ENCODE measurements at places on chromosomes 6 and 20.

GRCh38 chr6:99178168-99178567 lies 171.3 kb downstream of the FAXC start:
- DNase-seq, result no peak

GRCh38 chr20:53934421-53935343 lies 135.7 kb downstream of the BCAS1 start:
- DNase-seq, result peak; percentile 33

GRCh38 chr6:69331886-69332285 lies 464.9 kb downstream of the LMBRD1 start:
- DNase-seq, result no peak

- no peak for DNase-seq
Observed at GRCh38 chr6:40936818-40937251, 102.2 kb downstream of the UNC5CL start.

DNA sequence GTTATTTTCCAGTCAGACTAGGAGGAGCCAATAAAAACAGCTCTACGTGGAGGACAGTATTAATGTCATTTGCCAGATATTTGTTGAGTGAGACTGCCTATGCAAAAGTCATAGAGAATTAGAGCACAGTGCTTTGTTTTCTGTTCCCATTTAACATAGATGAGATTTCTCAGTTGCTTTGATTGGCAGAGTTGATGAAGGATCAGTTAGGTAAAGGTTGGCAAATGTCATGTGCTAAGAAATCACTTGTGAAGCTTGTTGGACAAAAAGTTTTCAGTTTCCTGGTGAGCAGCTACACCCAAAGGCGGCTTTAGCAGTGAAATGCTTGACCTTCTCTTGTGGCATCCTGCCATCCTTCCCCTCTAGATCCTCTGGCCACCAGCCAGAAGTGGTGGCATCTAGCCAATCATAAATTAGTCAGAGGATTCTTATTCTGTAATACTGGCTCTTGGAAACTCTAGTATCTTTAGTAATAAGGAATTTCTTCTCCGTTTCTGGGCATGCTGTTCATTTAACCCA lies 37.0 kb downstream of the BCKDHB start:
- DNase-seq, result no peak

DNA sequence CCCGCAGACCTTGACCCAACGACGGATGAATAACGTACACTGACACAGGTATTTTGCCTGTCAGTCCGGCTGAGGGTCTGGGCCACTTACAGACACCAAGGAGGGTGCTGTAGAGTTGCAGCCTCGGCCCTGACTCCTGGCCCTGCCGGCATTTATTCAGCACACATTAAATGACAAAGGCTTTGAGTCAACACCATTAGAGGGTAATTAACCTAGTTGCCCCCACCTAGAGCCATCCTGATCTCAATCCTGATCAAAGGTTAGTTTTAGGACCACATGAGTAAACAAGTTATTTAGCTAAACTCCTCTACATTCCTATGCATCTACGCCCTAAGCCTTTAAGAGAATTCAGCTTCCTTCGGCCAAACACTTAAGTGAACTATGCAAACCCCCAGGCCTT lies 11.9 kb upstream of the PM20D2 start:
- no peak for DNase-seq

GRCh38 chr6:90669846-90670245 lies 83.0 kb upstream of the MAP3K7 start:
- no peak for DNase-seq

DNA sequence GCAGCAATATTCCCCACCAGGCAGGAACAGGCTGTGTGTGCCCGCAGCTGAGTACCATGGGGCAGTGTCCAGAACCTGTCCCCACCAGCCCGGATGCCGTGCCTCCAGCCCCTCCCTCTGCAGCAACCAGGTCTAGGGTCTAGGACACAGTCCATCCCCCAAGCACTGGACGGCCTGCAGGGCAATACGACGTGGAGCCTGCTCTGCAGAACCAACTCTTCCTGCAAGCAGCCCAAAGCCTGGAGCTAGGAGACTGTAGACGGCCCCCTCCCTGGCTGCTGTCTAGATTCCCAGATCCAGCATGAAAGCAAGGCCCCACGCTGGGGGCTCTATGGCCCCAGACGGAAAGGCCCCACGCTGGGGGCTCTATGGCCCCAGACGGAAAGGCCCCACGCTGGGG lies 128.2 kb upstream of the AFDN start:
- DNase-seq, result no peak

- no peak for DNase-seq
Observed at GRCh38 chr6:14547284-14547998, 429.9 kb downstream of the CD83 start.

GRCh38 chr6:104472021-104472901 lies 387.5 kb downstream of the HACE1 start:
- no peak for DNase-seq

- DNase-seq, result no peak
Observed at GRCh38 chr6:132214716-132215115, 186.6 kb downstream of the MOXD1 start.

- no peak for DNase-seq
Observed at GRCh38 chr6:148611213-148611612, 135.6 kb upstream of the UST start.

DNA sequence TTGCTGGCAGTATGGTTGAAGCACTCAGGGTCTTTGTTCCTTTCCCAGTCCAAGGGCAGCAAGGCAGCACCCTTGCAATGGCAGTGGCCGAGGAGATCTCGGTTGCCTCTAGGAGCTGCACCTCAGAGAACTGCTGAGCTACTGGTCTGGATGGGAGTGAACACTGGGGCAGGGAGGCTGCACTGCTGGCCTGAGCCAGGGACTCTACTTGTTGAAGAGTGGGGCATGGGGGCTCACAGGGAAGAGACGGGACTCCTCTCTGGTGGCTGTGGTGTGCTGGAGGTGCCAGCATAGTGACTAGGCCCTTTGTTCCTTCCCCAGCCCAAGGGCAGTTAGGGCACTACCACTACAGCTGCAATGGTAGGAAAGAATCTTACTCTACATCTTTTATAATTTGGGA lies 203.0 kb downstream of the ZDHHC14 start:
- no peak for DNase-seq

DNA sequence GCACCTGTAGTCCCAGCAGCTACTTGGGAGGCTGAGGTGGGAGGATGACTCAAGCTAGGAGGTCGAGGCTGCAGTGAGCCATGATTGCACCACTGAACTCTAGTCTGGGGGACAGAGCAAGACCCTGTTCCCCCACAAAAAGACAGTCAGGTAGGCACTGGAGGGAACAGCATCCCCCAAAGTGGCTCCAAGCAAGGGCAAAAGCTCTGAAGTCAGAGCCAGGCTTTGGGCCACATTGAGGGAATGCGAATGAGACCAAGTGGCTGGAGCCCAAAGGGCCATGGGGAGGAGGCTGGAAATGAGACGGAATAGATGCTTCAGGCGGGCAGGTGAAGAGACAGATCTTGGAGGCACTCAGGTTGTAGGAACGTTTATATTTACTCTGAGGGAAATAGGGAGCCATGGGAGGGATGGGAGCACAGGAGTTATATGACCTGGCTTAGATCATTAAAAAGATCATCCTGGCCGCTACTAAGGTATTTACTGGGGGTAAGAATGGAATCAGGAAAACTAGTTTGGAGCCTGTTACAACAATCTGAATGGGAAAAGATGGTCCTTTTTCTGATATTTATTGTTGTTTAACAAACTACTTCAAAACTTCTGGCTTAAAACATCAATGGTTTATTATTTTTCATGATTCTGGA lies 229.6 kb upstream of the ZNF217 start:
- DNase-seq, result no peak

- DNase-seq, result no peak
Observed at GRCh38 chr20:41894255-41894963, 276.2 kb upstream of the CHD6 start.

- DNase-seq, result peak; percentile 49
Observed at GRCh38 chr20:62618611-62619529, 23.4 kb upstream of the SLCO4A1 start.

GRCh38 chr20:54692168-54692887 lies 216.9 kb downstream of the DOK5 start:
- DNase-seq, result no peak

DNA sequence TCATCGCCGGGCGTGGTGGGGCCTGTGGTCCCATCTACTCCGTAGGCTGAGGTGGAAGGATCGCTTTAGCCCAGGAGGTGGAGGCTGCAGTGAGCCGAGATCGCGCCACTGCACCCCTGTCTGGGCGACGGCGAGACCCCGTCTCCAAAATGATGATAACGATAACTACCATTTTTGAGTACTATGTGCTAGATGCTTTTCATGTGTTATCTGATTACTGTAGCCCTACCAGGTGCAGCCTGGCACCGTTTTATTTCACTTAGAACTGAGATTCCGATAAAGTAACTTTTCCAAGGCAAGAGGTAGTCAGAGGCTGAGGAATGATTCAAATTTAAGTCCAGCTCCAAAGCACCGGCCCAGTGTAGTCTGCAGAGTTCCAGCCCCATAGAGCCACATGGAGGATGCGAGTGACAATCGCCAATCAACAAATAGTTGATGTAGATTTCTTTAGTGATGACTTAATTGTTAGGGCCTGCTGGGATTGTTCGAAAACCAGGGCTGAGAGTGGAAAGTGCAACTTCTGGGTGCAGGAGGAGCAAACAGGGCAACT lies 727 bp downstream of the ERMARD start:
- DNase-seq, result no peak

GRCh38 chr20:46402331-46402811 lies 4.0 kb downstream of the ELMO2 start:
- no peak for DNase-seq

DNA sequence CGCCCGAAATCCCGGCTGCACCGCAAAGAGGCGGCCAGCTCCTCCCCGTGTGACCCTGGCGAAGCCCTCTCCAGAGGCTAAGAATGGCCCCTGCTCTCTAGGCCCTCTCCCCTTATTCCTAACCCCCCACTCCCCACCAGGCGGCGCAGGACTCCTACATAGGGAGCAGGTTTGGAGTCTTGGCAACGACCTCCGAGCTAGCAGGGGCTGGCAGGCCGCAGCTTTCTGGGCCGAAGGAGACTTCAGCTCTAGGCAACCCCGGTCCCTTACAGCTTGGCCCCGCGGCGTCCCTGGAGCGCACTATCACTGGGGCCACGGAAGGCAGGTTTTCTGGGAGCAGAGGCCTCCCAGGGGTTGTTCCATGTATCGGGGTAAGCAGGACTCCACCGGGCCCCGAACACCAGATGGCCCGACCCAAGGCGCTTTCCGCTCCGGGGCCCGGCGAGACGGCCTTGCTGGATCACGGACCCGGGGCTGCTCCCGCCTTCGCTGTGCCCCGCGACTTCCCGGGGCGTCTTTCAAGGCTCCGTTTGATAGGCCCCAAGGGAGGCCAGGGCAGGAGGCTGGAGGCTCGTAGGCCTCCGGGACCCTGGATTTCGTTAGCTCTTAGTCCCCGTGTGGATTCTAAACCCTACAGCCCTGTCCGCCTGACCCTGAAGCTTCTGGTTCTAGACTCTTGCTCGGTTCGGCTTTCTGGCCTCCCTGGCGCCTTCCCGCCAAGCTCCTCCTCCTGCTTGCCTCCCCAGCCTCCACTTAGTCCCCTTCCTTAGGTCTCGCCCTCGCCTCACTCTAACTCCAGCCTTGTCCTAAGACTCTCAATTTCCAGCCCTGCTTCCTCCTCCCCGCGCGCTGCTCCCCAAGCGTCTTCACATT lies 1.9 kb downstream of the SLC32A1 start:
- peak; percentile 50 for DNase-seq

DNA sequence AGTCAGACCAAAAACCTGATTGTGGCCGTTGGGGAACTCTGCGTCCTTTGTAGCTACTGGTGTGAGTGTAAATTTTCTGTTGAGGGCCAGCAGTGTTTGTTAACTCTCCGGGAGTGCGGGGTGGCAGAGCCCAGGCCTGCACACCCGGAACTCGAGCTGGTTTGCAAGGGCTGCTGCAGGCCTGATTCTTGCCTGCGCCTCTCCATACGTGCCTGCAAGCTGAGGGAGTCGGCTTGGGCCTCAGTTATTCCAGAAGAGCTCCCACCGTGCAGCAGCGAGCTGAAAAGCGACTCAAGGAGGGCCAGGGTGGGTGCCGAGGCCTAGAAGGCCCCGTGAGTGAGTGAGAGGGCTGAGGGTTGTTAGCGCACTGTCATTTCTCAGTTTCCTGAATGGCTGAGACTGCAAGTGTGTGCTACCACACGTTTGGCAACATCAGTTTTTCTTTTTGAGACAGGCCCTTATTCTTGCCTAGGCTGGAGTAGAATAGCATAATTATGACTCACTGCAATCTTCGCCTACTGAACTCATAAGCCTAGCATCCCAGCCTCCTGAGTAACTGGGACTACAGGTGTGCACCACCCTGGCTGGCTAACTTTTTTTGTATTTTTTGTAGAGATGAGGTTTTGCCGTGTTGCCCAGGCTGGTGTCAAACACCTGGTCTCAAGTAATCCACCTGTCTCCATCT lies 33.9 kb upstream of the KIF13A start:
- no peak for DNase-seq

DNA sequence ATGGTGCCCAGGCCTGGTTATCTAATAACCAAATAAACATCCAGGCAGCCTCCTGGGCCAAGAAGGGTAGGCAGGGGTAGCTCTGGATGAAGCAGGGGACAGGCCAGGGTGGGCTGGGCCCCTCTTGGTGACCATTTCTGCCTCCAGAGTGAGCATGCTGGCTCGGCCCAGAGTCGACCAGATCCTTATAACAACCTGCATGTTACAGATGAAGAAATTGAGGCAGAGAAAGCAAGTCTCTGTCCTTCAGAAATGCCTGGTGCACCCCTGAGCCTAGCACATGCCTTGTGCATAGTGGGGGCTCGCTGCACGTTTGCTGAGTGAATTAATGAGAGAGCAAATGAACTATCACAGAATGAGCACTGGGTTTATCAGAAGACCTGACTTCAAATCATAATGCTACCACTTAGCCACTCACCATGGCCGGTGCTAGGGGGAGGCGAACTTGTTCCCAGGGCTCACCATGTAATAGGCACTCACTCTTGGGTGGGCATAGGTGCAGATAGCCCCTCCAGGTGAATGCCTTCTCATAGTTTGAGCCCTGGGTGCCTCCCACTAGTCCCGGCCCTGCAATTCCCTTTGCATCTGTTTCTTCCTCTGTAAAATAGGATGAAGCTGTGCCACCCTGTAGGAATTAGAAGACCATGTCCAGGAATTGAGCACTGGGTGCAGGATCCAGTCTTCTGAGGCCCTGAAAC lies 3.8 kb upstream of the APCDD1L start:
- no peak for DNase-seq

GRCh38 chr20:36154700-36155628 lies at the start of gene EPB41L1:
TSS of gene EPB41L1 (plus strand) at chr20:36154740. CDS start at chr20:36173778, 19,038 bp downstream.
- DNase-seq, result no peak

- DNase-seq, result no peak
Observed at GRCh38 chr6:14458669-14459266, 341.2 kb downstream of the CD83 start.

- DNase-seq, result no peak
Observed at GRCh38 chr6:23446469-23446967, 679.5 kb upstream of the NRSN1 start.

- no peak for DNase-seq
Observed at GRCh38 chr6:157849288-157850017, 26.4 kb downstream of the SNX9 start.

Data from stimulated activated CD4-positive, alpha-beta T cell treated with anti-CD3 and anti-CD28 coated beads, Interleukin-1b, Interleukin-23, amount 100 ng/mL, for 48 hours (primary cell).